Amygdala (tissue), 56 donors: ENCODE measurements at places on chromosomes 11 and 22.
A peak's percentile ranks its signal among the peaks of the same experiment; 100 is the strongest.

DNA sequence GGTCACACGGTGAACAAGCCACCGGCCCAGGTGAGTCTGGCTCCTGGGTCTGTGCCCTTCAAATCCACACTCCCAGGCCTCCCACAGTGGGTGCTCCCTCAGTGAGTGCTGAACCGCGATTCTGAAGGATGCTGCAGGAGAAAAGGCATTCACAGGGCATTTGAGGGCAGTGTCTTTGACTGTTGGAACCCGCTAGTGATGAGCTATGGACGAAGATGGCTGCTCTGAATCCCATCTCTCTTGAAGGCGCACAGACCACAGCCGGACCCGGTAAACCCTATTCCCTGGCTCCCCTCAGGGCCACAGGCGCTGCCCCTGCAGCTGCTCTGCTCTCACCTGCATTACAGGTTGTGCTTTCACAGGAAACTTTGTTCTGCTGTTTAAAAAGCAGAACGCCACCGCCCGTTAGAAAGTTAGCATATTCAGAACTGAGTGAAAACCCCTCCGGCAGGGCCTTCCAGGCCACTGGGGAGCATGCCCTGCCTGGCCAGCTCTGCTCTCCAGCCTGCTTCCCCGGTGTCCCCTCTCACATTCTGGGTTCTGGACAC lies 3.2 kb downstream of the LRRC32 start:
- no peak for DNase-seq

DNA sequence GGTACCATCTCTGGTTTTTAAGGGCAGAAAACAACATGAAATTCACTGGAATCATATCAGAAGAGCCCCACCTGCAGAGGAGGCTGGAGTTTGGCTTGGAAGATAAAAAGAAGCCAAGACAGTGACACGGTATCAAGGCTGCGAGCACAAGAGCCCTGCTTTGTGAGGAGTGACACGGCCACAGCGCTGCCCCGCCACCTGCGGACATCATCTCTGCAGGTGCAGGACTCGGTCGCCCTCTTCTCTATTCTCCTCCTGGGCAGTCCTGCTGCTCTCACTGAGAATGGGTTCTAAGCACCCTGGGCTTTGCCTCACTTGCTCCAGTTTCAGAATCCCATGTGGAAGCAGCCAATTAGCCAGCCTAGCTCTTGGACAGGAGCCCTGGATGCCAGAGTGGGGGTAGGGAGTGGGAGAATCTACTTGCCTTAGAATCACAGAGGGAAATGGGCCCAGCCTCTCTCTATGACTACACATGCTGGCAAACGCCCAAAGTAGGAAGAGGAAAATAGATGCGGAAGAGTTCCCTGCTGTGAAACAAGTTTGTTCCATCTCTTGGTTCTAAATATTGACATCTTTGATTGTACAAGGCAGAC lies 17.1 kb downstream of the APOL4 start:
- peak; percentile 47 for DNase-seq

DNA sequence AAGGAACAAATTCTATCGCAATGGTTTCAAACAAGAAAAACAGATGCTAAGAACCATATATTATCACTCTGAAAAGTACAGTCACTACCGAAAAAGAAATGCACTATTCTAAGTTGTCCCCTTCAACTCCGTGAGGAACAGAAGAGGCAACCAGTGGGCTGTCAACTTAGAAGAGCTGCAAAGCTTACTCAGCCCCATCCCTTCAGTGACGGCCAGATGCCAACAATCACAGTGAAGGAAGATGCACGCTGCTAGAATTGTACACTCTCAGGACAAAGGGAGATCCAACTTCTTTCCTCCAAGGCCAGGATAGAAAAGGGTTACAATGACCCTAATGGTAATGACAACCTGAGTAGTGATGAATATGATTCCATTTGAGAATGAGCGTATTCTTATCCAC lies 38.5 kb upstream of the CHKA start:
- no peak for DNase-seq

DNA sequence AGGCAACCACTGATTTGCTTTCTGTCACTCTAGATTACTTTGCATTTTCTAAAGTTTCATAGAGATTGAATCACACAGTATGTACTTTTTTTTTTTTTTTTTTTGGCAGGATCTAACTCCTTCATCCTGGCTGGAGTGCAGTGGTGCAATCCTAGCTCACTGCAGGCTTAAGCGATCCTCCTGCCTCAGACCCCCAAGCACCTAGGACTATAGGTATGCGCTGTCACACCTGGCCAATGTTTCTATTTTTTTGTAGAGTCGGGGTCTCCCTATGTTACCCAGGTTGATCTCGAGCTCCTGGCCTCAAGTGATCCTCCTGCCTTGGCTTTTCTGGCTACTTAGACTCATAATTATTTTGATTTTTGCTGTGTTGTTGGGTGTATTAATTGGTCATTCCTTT lies 294.6 kb upstream of the CTSC start:
- DNase-seq: no peak

- no peak for DNase-seq
Observed at GRCh38 chr11:127931803-127932202, 655.6 kb downstream of the ETS1 start.

DNA sequence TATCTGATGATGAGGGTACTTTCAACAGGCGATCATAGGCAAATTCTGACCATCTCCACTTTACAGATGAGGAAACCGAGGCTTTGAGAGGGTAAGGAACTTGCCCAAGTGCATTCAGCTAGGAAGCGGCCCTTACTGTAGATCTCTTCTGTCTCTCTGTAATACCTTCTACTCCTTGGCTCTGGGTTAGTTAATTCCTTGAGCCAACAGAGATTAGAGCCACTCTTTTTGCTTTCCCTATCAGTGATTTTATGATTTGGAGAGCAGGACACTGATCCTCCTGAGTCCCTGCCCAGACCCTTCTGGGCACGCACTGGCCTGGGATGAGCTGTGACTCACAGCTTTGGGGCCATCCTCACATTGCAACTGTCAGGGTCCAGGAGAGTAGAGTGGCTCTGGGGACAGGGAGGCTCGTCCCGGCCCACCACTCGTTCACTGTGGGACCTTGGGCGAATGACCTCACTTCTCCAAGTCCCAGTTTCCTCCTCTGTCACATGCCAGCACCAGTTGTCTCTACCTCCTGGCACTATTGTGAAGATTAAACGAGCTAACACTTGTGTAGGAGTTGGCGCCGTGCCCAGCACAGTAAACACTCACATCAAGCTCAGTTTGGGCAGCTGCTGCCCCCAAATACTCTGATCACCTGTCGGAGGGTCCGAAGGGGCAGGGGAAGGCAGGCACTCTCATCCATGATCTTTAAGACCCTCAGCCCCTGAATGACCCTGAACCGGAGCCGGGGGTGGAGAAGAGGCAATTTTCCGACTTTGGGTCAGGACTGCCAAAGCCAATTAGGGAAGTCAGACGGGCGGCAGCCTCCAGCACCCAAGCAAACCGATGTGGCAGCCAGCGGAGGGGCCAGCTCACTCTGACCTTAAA lies 235.0 kb downstream of the MIAT start:
- no peak for DNase-seq

DNA sequence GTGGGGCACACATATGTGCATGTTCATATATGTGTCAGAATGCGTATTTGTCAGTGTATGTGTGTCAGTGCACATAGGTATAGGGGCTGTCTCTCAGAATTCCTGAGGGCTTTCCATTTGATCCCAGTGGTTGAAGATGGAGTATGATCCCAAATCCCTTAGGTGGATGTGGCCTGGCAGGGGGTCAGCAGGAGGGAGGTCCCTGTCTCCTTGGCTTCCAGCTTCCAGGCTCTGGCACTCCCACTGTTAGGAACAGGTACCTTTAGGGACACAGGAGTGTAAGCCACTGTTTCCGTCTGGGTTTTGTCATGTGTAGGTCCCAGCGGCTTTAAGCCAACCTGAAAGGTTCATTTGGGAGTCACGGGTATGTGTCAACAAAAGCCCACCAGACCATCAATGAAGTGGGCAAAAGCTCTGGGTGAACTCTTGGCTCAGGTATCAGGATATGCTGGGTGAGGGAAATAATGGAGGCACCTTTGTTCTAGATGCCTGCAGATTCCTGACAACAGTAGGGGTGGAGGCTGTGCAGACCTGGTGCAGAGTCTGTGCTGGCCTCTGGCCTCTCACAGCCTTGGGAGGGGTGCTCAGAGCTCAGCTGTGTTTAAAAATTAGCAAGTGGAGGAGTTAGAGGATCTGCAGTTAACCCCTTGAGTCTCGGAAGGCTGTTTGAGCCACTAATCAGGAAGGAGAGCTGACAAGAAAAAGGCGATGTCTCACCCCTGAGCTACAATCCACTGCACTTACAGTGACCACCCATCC lies 9.0 kb downstream of the KCNQ1OT1 start:
- no peak for DNase-seq

DNA sequence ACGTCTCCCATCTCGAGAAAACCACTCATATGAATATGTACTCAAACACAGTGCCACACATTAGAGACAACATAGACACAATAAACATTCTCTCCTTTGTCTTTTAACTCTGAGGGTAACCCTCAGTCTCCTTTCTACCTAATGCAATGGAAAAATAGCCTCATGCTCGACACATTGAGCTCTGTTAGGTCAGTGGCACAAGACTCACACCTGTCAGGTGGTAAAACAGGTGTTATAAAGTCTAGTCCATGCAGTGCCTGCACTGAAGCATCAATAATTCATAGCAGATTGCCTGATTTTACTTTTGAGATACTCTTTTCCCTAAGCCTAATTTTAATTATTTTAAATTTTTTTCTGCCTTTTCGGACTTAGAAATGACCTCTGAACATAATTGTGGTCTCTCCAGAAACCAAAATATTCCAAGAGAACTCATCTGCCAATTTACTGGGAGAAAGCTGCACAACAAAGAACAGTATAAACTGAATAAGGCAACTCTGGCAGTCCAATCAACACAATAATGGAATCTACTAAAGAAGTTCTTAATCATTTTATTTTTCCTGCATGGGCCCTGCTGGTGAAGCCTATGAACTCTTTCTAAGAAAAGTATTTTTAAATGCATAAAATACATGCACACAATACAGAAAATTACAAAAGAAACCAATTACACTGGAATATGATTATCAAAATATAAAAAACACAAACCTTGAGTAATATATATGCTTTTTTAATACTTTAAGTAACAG lies 9.9 kb downstream of the RDX start:
- no peak for DNase-seq

DNA sequence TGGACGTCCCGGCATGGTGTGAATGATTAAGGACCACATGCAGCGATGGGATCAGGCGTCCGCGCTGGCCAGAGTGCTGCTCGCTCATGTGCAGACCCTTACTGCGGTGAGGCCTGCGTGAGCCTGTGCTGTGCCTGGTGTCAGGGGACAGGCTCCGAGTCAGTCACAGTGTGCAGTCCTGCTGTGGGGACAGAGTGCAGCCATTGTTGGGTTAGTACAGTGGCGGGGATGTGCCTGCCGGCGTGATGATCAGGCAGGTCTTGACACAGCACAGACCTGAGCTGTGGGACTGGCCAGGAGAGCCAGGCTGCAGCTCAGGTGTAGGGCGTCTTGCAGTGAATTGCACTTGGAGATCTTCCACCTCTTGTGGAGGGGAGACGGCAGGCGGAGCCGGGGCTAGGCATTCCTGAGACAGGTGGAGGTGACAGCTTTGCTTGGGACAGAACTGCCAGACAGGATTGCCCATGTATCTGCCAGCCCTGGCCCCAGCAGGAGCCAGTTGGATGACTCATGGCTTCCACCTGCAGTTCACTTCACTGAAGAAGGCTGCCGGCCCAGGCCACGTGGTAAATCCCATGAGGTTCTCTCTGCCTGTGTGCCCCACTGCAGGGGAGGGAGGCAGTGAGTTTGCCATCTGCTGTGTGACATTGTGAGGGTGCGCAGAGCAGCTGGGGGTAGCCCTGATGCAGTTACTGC lies 17.3 kb downstream of the TRMU start:
- no peak for DNase-seq

- DNase-seq: no peak
Observed at GRCh38 chr11:103716363-103716762, 320.1 kb upstream of the DDI1 start.

DNA sequence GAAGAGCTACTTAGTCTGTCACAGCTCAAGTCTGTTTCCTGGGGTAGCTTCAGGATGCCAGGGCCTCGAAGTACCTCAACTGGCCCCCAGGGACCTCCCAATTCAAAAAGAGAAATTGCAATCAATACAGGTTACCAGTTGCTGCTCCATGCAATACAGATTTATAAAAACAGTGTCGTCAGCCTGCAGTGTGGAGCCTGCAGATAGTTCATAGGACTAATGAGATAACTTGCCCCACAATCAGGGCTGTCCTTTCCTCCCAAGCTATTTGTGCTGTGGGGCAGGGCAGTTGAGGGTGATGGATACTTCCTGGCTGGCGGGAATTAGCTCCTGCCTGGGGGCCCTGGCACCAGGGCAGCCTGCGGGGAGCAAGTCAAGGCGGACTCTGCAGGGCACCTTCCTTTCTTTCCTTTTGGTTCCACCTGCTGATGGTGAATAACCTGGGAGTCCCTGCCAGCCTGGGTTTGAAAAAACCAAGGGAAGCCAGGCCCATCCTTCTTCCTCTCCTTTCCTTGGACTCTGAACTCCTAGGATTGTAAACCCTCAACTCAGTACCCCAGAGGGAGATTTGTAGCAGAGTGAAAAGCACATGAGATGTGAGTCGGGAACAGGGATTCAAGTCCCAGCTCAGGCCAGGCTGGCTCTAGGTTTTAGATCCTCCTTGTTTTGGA lies 216.6 kb downstream of the CEP164 start:
- DNase-seq: no peak

- DNase-seq: no peak
Observed at GRCh38 chr11:114912826-114913225, 234.5 kb downstream of the NXPE2 start.

DNA sequence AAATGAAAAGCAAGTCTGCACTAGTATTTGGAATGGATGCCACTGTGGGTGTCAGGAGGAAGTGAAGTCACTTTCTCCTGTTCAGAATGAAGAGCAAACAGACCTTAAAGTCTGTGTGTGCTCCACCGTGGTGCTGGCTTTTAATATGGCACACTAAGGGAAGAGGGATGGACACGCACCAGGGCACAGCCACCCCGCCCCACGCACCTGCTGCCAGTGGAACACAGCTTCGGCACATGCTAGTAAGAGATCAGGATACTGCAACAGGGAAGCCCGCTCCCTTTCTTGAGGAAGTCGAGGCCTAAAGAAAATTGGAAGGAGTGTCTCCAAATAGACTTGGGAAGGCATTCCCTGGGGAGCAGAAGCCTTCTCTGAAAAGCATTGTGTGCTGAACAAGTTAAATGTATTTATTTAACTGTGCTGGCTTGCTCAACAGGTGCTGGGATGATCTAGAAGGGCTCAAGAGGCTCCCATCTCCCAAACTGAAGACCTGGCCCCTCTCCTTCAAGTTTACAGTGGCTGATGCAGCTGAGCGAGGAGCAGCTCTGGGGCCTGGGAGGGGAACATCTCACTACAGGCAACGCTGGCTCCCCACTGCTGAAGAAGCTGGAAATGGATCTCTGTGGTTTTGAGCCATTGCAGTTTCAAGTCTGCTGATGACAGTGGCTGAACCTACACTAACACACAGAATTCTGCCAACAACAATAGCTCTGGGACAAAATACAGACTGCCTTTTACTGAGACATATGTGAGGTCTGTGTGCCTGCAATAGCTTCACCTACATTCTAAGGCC lies 504.6 kb upstream of the B3GAT1 start:
- no peak for DNase-seq

DNA sequence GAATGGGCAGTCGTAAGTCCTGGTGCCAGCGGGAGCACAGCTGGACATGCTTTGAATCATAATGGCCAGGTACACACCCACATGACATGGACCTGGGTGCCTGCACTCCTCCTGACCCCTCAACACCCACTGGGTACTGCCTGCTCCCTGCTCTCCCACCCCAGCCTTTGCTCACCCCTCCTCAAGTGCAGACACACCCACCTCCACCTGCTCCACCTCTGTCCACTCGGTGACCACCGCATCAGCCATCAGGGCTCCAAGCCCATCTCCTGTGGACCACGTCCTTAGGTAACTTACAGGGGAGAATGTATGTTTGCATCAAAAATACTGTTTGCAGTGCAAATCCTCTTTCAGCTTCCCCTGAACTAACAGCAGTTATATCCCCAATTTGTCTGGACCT lies 214.6 kb downstream of the BRD1 start:
- no peak for DNase-seq
